HCT116 (cell line): ENCODE measurements at places on chromosomes 5 and 9.

- DNase-seq: no peak
Observed at GRCh38 chr5:80076131-80077050, 41.2 kb downstream of the THBS4 start.

GRCh38 chr5:161314033-161314432 is 232.5 kb downstream of the GABRB2 start:
- DNase-seq: no peak

- no peak for DNase-seq
Observed at GRCh38 chr5:137365126-137365865, 133.8 kb downstream of the SPOCK1 start.

DNA sequence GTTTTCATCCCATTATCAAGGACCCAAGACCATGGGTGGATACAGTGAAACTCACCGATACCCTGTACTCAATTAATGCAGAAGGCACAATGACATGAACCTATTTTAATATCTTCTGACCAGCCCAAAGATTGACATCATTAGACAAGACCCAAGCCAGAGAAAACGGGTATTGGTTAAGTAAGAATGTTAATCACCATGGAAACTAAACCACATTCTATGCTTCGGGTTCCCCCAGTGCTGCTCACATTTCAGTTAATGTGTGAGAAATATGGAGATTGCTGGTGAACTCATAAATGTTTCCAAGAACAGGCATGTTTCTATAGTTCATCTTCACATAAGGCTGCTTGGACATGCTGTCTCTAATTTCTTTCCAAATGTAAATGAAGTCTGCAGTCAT is 77.0 kb downstream of the IRX2 start:
- DNase-seq: no peak

DNA sequence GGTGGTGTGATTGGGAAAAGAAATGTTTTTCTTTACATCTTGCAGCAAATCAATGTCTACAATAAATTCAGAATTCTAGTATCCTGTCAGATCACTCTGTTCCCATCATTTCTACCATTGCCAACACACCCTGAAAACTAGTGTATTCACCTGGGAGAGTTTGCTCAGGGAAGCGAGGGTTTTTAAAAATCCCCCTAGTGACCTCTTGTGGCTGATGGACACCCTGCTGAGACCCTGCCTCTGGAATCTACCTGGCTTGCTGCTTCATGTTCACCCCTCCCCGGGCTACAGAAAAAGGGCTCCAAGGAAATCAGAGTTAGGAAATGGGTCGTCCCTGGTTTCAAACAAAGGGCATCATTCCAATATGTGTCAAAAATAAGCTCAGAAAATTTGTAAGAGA is 21.4 kb upstream of the ALDOB start:
- no peak for DNase-seq

- DNase-seq: no peak
Observed at GRCh38 chr9:122314165-122314564, 49.5 kb downstream of the MRRF start.

- no peak for DNase-seq
Observed at GRCh38 chr9:95494022-95494415, 22.8 kb downstream of the PTCH1 start.

DNA sequence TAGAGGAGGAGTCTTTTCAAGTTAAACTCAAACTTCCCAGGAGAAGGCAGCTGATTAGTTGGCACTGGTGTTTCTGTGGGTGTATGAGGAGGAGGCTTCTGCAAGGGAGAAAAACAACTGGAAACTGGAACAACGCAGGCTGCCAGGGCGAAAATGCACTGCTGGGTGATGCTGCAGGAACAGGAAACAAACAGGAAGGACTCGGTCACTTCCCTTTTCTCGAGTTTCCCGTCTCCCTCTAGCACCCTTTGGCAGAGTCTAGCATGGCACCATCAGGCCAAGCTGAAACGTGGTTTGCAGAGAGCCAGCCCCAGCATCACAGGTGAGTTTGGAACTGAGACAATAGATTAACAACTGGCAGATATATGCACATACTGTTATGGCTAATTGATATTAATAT is 77.5 kb upstream of the CAST start:
- DNase-seq: no peak

GRCh38 chr9:113542006-113542405 is 78.5 kb downstream of the RGS3 start:
- no peak for DNase-seq

GRCh38 chr5:137075163-137075970 is 423.8 kb downstream of the SPOCK1 start:
- DNase-seq: peak; percentile 69

DNA sequence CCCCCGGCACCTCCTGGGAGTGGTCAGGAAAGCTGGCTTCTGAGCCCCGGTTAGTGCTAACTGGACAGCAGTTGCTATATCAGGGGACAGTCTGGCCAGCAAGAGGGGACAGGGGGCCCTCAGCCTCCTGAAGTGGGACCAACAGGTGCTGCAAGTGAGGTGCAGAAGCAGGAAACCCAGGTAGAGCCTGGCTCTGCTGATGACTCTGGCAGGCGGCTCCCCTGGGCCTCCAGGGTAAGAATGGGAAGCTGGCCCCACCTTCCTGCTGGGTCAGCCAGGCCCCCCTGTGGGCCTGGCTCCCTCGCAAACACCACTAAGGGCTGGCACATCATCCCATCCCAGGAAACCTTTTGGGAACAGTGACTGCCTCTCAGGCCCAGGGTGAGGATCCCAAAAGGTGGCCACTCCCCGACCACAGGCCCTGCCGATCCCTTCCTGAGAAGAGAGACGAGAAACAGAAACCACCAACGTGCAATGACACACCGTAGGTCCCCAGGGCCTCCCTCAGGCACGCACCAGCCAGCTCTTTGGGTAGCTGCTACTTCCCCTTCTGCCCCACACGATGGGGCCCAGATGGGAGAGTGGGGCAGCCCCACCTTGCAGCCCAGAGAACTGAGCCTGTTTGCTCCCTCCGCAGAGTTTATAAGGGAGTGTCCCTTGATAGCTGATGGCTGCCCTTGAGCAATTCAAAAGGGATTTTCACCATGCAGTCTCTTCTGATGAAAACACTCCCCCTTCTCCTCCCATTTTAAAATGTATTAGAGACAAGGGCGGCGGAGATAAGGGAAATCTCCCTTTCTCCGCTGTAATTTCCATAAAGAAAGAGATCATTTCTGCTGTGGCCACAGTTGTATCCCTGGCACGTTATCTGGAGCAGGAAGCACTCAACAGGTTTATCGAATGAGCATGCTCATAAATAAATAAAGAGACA is 76.8 kb downstream of the STK10 start:
- no peak for DNase-seq

GRCh38 chr5:78591972-78592700 is 56.4 kb downstream of the LHFPL2 start:
- DNase-seq: no peak

DNA sequence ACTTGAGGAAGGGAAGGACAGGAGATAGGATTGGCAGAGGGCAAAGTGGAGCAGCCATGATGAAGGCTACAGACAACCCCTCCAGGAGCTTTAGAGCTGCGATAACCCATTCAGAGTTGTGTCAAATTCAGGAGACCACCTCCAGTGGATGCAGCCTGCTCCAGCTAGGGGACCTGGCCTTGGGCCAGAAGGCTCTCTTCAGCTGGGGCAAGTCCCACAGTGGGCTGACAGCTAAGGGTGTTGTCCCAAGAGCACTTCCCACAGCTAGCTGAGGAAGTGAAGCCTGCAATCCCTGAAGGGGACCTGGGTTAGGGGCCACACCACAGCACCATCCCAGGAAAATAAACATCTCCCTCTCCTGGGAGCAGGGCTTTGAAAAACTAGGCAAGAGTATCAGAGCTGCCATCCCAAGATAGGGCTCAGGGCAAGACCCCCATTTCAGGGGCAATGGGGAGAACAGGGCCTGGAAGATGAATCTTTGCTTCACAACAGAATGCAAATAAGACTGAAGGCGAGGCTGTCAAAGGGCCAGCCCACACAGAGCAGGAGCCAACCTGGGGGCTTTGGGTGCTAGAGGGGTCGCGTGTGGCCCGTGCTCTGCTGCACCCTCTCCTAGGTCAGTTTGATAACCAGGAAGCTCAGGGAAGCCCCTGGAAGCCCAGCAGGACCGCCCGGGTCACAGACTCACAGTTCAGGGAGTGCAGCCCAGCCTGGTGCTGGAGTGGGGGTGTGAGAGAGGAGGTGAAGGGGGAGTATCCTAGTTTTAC is 19.3 kb upstream of the DAPK1 start:
- DNase-seq: no peak

GRCh38 chr9:114503522-114504340 is 1.5 kb downstream of the WHRN start:
- no peak for DNase-seq

- DNase-seq: peak; percentile 19
Observed at GRCh38 chr5:41794471-41794870, 75.8 kb downstream of the OXCT1 start.

DNA sequence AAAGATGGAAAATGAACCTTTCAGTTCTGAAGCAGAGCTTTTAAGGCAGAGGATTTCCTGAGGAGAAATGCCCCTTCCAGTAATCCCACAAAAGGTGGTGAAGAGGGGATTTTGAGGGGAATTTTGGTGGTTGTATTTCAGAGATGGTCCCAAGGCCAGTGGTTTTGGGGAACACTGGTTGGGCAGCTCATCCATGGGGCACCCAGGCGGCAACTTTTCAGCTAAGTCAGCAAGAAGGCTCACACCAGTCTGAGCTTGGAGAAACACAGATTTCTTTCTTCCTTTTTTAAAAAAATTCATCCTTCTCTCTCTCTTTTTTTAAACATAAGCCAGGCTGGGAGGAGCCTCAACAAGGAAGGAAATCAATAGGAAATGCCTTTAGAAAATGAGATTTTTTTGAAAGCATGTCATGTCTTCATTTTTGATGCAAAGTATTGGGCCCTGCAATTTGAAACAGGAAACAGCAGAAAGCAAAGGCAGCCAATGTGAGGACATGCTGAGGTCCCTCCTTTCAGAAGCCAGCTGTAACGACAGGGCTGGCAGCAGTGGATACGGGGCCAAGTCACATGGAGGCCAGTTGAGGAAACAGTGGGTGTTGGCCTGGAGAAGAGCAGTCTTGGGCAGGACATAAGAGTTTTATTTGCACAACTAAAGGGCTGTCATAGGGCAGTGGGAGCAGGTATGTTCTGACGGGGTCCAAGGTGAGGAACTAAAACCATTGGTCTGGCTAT is 155.3 kb upstream of the KLF4 start:
- no peak for DNase-seq

- DNase-seq: no peak
Observed at GRCh38 chr9:101562966-101563365, 29.3 kb downstream of the RNF20 start.

DNA sequence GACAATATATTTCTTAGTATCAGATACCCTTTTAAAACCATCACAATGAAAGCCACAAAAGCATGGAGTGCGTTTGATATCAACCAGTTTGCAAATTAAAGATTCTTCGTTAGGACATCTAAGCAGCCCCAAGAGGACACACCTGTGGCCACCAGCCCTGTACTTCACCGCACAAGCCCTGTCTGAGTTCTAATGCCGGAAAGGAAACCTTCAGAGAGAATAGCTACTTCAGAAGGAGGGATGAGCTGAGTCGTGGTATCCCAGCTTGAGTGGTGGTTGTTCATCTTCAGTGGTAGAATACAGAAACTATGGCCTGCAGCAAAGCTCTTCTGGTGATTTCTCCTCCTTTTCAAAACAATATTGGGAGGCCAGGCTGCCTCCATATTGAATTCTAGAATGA is 319.6 kb downstream of the FBXL7 start:
- no peak for DNase-seq

DNA sequence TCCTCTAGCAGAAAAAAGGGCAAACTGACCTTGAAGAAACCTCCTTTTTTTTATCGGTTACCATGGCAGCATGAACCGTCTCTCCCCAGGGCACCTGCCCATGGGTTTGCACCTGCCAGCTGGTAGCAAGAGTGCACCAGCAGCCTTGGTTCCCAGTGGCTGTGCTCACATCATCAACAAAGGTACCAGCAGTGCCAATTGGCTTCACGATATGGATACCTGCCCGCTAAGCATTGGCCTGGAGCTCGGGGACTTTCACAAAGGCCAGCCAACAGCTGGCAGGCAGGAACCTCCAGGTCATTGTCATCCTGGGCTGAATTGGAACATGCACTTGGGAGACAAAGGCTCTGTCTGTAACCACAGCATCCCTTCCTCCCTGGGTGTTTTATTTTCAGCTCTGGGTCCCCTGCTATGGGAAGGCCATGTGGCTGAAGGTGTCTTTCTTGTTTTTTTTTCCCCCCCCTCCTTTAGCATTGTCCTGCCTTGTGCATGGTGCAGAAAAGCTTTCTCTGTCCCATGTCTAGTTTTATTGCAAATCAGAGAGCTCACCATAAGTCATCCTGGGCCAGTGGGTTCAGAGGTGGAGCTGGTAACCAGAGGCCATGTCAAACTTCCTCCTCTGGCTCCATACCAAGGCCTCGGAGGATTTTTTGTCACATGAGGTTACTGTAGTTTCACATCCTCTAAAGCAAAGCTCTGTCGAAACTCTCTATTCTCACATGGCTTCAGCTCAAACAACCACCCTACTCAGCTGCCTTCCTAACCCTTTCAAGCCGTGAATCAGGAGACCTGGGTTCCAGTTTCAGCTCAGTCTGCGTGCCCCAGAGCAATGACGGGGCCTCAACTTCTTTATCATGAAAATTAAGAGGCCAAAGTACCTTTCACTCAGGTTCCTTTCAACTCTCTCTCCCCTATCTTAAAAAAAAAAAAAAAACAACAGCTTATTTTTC is 145.5 kb upstream of the MAP3K1 start:
- DNase-seq: no peak

DNA sequence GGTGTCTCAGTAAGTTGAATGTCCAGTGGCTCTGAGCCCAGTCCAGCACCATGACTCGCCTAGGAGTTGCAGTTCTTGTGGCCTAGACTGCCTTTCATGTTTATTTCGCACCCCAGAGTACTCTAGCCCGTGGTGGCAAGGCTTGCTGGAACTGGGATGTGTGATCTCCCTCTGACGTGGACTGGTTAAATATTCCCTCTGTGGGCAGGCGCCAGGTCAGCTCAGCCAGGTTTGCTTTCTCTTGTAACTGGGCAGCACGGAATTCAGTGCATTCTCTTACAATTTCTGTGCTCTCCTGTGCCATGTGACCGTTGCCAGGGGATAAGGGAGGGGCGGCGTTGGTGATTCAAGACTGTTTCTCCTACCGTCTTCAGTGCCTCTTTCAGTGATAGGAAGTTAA is 270.8 kb downstream of the KDM4C start:
- DNase-seq: no peak

DNA sequence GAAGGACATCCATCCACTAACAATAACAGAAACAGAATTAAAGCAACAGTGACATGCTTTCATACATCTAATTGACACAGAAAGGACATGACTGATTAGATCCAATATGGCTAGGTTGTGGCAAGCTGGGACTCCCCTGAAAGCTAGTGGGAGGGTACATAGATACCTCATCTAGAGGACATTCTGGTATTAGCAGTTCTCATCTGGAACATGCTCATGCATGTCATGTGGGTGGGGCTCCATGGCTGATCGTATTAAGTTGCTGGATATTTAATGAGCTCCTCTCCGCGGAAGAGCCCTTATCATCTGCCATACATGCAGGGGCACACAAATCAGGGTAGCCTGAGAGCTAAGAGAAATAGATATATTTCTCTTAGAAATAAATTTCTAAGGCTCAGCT is 358.9 kb downstream of the ICE1 start:
- no peak for DNase-seq

- DNase-seq: no peak
Observed at GRCh38 chr5:140555747-140556312, 1.4 kb downstream of the SRA1 start.

- no peak for DNase-seq
Observed at GRCh38 chr5:6829150-6829784, 116.0 kb downstream of the TENT4A start.
